LHCN-M2 (cell line): ENCODE measurements at places on chromosomes 16 and 17. TPM values are rescaled to one million over a fixed set of nuclear protein-coding genes. Genes with fewer than 3 reads are reported as not detected.

The TBC1D3E gene
- total RNA-seq, result not detected in 2 replicates

The HSD17B1 gene
- 0.26 and 0.34 TPM in 2 replicates for total RNA-seq

The PLK1 gene
- 101 and 102 TPM in 2 replicates for total RNA-seq

The RTN4RL1 gene
- total RNA-seq, result 0.64 and 0.69 TPM in 2 replicates

The KRTAP16-1 gene
- not detected in 2 replicates for total RNA-seq

The TAT gene
- not detected in 2 replicates for total RNA-seq

The CCDC154 gene
- total RNA-seq, result 0.06 TPM in 2 replicates

- DNase-seq, result peak; percentile 21
Measured at GRCh38 chr17:51860954-51861561, 297.5 kb downstream of the CA10 start.

DNA sequence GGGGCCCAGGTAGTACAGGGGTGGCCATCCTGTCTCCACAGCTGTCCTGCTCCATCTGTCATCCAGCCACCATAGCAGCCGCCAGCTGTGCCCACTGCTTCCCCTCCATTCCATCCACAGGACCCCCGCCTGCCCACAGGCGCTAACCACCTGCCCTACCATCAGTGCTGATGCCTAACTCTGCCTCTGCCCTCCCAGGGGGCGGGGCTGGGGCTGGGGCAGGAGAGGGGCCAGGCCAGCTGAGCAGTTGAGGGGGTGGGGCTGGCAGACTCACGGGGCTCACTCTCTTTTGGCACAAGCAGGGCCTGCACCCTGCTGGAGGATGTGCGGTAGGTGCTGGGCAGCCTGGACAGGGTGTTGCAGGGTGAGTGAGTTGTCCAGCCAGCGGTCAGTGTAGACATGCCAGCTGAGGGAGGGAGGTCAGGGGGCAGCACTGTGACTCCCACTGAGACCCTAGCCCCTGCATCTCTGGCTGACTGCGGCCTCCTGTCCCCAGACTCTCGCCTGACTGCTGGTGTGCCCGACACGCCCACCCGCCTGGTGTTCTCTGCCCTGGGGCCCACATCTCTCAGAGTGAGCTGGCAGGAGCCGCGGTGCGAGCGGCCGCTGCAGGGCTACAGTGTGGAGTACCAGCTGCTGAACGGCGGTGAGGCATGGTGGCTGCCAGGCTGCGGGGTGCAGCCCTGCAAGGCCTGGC, 9.6 kb downstream of the GALK1 start:
- DNase-seq, result peak; percentile 69

DNA sequence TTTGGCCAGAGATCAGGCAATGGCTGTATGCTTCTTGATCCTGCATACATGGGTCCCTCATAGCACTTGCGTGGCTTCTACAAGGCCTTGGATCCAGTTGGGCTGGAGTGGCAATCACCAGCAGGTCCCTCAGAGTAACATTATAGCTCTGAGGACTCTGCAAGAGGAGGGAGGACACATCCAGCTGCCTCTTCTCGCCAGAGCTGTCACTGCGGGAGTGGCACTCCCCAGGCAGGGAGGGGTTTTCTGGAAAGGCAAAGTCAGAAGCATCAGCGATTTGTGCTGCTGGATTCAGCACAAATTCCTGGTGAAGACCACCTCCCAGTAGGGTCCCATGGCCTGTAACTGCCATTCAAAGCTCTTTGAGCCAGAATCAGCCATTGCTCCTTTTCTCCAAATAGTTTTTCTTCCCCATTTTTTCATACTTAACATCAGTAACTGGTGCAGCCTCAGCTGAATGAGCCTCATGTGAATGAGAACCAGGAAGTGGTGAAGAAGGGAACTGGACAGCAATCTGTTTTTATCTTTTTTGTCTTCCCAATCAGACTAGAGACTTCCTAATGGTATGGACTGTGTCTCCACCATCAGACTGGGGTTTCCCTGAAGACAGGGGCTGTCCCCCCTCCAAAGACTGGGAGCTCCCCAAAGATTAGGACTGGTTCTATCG, 40.6 kb upstream of the HOXB13 start:
- no peak for DNase-seq

GRCh38 chr17:69246726-69247375, 18.2 kb upstream of the ABCA10 start:
- DNase-seq, result peak; percentile 32

- DNase-seq, result no peak
Measured at GRCh38 chr16:66250686-66251431, 115.6 kb upstream of the CDH5 start.

DNA sequence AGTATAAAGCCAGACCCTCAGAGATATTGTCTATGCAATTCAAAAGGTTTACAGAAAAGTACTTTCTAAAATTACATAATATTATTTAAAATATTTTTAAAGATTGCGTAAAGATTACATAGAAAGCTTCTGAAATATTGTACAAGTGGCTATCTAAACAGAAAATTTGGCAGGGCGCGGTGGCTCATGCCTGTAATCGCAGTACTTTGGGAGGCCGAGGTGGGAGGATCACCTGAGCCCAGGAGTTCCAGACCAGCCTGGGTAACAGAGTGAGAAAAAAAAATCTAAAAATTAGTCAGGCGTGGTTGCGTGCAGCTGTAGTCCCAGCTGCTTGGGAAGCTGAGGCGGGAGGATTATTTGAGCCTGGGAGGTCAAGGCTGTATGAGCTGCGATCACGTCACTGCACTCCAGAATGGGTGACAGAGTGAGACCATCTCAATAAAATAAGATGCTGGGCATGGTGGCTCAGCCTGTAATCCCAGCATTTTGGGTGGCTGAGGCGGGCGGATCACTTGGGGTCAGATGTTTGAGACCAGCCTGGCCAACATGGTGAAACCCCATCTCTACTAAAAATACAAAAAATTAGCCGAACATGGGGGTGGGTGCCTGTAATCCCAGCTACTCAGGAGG, 18.1 kb downstream of the UBN1 start:
- no peak for DNase-seq

DNA sequence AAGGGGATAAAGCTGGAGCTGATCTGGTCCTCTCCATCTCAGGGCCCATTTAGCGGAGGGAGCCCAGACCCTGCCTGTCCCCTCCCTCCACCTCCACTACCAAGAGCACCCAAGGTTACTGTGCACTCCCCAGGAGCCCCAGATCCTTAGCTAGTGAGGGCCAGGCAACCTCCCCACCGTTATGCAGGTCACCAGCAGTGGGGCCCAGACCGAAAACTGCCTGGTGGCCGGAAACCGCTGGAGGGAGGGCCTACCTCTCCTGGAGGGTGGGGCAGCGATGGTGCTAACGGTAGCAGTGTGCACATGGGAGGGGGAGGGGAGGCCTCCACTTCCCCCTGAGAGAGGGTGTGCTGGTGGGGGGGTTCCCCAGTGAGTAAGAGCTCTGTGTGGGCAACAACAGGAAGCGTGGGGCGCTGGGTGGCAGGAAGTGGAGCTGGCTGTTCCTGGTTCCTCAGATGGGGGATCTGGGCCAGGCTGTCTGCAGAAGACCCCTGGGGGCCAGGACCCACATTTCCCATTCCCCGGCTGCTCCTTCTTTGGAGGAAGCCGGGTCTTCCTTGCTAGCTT, 4.4 kb downstream of the FMNL1 start:
- no peak for DNase-seq

DNA sequence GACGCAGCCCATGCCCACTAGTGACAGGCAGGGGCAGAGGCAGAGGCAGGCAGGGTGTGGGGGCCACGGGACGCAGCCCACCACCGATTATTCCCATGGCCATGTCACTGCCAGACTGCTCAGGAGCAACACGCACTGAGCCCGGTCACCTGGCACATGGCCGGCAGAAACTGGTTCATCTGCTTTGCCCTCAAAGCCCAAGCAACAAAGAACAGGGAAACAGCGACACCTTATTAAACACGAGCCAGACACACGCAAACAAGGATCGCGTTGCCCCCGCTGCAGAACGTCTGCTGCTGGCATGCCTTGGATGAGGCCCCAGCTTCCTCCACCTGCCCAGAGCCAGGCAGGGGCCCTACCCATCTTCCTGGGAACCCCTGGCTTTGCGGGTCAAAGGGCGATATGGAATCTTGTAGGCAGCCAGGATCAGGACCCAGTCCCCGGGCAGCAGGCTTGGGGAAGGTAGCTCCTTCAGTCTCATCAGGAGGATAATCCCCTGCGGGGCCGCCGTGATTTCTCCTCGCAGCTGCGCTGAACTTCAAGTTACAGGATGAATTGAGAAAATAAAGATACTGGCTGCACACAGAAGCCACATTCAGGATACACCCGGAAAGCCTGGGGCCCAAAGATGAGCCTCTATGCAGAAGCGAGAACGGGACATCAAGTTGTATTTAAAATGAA, 4.8 kb downstream of the TBC1D16 start:
- DNase-seq, result no peak

GRCh38 chr16:87374313-87374712, 9.3 kb downstream of the FBXO31 start:
- no peak for DNase-seq

GRCh38 chr17:82154881-82155331, 56.9 kb upstream of the FASN start:
- DNase-seq, result no peak

DNA sequence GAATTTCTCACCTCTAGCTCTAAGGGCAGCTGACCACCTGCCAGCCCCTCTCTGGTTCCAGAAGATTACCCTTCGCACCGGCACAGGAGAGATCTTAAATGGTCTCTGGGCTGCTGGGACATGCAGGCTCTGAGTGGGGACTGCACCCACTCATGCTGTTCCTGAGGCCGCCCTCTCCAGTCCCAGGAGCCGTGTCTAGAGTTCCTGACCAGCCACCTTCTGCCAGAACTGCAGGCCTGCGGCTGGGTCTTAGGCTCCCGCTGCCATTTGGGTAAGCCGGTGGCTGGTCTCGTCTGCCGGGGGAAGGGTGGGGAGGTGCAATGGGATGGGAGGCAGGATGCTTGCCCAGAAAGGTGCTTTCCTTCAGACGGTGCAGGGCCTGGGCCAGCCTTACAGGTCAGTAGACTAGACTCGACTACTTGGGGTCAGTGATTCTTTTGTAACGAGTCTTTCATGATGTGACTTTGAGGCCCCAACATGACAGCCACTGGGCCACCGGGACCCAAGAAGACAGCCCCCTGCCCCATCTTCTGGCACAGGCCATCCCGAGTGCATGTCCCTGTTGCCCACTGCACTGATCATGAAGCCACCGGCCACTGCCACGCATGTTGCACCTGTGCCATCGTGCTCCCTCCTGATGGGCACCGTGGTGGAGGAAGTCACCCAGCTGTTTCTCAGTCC, 26.4 kb downstream of the B9D1 start:
- DNase-seq, result no peak

DNA sequence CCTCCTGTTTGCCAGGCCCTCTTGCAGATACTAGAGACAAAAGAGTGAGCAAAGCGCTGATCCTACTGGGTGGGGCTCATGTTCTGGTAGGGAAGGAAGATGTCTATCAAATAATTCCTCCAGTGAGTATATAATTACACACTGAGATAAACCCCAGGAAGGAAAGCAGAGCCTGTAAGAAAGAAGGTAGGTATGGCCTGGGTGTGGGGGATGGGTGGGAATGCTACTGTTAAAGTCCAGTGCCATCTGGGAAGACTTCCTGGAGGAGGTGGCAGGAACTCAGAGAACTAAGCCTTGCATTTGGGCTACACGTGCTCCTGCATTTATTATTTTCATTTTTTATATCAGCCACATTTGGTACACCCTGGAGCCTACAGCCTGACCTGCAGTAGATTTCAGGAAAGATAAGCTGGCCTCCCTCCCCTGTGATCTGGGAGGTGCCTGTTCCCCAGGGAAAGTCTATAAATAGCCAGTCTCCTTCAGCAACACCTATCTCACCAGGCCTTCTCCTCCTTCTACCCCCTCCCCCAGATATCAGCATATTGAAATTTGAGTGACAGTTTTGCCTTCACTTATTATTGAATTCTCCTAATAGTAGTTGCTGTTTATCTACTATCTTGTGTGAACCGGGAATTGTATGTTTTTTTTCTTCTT, 11.5 kb downstream of the ATP2C2 start:
- no peak for DNase-seq

- DNase-seq, result no peak
Measured at GRCh38 chr17:8448310-8448709, 12.6 kb downstream of the NDEL1 start.

DNA sequence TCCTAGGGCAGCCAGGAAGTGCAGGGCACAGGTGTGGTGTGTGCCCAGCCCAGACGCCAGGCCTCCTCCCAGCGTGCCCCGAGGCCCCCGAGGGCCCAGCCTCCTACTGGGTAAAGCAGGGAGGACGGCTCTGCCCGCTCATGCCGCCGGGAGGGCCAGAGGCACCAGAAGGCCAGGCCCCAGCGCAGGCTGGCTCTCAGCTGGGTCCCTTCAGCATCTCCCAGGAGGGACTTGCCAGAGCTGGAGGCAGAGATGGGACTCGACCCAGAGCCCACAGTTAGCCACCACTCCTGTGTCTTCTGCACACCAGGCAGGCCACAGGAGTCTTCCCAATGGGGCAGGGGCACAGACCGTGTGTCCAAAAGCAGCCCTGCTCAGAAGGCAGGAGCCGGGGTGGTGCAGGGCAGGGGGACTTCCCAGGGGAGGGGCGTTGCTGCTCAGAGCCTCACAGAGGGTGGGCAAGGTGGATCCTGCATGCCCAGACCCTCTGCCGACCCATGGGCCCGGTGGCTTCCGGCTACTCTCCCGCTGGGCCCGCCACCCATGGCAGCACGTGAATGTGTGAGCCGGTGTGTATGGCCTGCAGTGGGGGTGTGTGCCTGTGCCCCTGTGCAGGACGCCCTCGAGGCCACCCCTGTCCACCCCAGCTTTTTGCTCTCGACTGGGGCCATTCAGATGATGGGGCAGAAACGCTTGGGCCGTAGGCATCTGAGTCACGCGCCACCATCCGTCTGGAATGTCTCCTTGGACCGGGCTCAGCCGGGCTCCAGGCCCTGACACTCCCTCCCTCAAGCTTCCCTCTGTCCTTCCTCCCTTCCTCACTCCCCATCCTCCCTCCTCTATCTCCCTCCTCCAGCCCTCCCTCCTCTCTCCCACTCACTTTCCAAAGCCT, 5.7 kb upstream of the ZNF469 start:
- DNase-seq, result no peak

DNA sequence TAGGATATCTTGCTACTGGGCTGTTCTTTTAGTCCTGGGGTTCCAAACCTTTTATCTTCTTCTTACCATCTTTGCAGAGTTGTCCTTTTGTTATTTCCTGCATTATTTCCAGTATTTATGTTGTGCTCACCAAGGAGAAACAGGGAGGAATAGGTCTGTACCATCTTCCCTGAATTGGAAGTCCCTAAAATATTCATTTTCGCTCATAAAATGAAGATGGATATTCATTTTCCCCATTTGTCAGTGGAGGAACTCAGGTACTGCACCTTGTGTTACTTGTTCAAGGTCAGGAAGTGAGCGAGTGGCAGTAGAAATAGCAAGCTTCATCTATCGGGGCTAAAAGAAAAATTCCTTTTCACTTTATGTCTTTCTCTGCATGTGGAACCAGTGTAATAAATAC, 989.7 kb downstream of the CDH11 start:
- DNase-seq, result no peak

DNA sequence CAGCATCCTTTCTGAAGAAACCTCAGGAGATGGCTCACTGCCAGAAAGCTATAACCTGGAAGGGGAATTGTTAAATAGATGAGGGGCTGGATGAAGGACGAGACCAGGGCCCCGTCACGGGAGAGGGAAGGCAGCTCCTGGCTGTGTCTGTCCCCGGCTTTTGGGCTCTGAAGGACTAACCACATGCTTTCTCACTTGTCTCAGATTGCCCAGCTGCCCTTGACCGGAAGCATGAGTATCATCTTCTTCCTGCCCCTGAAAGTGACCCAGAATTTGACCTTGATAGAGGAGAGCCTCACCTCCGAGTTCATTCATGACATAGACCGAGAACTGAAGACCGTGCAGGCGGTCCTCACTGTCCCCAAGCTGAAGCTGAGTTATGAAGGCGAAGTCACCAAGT, 14.5 kb downstream of the SERPINF1 start:
- DNase-seq, result no peak

- peak; percentile 20 for DNase-seq
Measured at GRCh38 chr16:57994778-57995177, 5.7 kb downstream of the ZNF319 start.
